ENCODE measurements at places on chromosomes 2 and 18. TPM values are rescaled to one million over a fixed set of nuclear protein-coding genes. Genes with fewer than 3 reads are reported as not detected.
A peak's percentile ranks its signal among the peaks of the same experiment; 100 is the strongest.

GRCh38 chr2:45622336-45623075 lies 11.4 kb upstream of the SRBD1 start:
- H3K27ac ChIP-seq = no peak overlapping the region
- H3K36me3 ChIP-seq = no peaks in the 10 kb centered on the region
- no peak for DNase-seq
- H3K27me3 ChIP-seq = no peaks in the 10 kb centered on the region

- DNase-seq = no peak
- H3K27me3 ChIP-seq = no peaks in the 10 kb centered on the region
- H3K4me3 ChIP-seq = no peak overlapping the region
- H3K36me3 ChIP-seq = no peaks in the 10 kb centered on the region
- H3K27ac ChIP-seq = no peak overlapping the region
Measured at GRCh38 chr2:195319548-195320412, 337.2 kb upstream of the SLC39A10 start.

- DNase-seq = no peak
- no peaks in the 10 kb centered on the region for H3K27me3 ChIP-seq
- no peaks in the 10 kb centered on the region for H3K4me1 ChIP-seq
- H3K27ac ChIP-seq = no peak overlapping the region
Measured at GRCh38 chr2:236403125-236403524, 138.9 kb upstream of the ASB18 start.

DNA sequence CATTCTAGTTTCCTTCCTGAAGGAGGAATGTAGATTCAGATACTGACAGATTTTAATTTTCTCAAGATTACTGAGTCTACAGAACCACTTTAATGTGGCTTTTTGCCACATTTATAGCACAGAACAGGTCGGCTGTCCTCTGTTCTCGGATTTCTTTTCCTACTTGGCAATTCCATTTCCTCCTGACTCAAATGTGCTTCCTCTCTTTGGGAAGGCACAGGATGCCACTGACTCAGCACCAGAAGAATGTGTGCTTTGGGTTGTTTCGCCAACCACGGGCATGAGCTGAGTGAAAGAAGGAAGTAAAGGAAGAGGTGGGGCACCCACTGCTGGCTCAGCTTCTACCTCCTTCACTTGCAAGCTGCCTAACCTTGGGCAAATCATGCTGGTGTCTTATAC lies 970.6 kb upstream of the ACVR2A start:
- H3K4me1 ChIP-seq = no peaks in the 10 kb centered on the region
- no peaks in the 10 kb centered on the region for H3K36me3 ChIP-seq
- no peak overlapping the region for H3K27ac ChIP-seq
- peak; percentile 13 for DNase-seq

Gene BCL11A
- total RNA-seq = 8.8 TPM

DNA sequence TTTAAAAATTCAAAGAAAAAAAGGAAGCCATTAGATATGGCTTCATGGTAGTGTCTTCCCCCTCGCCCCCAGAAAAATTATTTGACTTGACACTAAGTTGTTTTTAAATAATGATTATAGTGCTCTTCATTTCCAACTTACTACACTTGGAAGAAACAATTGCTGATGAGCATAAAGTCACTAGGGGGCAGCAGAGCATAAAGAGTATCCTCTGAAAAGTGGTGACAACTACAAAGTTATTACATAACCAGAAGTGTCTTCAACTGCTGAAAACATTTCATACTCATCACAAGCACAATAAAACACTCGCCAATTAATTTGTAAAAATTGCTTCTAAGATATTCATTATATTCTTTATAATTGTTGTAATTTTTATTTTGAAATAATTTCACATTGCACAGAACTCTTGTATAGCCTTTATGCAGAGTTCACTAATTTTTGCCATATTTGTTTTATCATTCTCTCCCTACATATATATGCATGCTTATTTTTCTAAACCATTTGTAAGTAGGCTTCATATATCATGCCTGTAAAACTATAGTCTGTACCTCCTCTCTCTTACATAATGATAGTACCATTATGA lies 54.9 kb downstream of the EXOC6B start:
- no peaks in the 10 kb centered on the region for H3K27me3 ChIP-seq
- peak; percentile 73 for DNase-seq
- H3K27ac ChIP-seq = no peak overlapping the region
- no peaks in the 10 kb centered on the region for H3K4me1 ChIP-seq
- no peak overlapping the region for H3K4me3 ChIP-seq
- H3K36me3 ChIP-seq = no peaks in the 10 kb centered on the region
